ENCODE measurements at places on chromosomes 16 and 17.

DNA sequence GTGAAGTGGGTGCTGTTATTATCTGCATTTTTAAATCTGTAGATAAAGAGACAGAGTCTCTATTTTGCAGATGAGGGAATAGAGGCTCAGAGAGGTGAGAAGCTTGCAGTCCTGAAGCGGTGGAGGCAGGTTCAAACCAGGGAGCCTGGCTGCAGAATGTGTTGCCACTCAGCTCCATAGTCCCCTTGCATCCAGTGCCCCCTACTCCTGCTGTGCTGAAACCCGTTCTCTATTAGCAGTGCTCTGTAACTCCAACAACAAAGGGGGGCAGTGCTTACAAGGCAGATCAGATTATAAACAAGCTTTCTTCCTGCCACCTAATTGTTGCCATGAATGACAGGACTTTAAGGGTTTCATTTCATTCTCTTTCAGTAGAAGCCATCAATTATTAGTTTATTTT lies 118.1 kb upstream of the CACNG3 start:
- no peak for DNase-seq

DNA sequence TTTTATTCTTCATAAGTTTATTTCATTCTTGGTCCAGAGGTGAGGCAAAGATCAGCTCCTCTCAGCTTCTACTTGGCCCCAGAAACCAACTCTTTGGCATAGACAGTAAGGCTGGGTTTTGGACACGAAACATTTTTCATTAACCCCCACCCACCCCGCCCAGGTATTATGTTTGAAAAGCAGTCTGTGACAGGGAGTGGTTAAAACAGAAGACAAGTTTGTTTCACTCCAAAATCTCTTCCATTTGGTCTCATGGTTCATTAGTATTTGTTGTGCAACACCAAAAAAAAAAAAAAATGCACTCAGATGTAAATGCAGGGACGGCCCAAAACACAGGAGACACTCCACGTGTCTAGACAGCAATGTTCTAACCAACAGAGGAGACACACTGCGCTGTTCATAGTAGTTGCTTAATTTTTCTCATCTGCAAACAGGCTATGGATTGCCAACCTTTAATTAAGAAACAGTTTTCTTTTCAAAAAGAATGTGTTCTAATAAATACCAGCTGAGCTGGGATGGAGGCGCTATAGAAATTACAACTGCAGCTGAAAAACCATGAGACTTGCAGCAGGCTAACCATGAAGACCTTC lies 39.8 kb upstream of the MMP2 start:
- DNase-seq = no peak

DNA sequence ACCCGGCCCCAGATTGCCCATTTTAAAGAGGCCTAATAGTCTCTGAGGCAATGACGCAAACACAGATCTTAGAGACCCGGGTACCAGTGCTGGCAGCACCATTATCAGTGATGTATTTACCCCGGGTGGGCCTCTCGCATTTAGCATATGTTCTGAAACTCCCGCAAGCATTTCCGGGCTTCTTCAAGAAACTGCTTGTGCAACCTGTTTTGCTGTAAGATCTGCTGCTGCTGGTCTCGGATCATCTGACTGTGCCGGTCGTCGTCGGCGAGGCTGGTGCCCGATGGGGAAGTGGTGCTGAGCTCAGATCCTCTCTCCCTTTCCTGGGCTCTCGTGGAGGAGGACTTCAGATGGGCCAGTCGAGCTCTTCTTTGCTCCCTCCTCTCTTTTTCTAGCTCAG lies 12.5 kb downstream of the CEP295NL start:
- DNase-seq = peak; percentile 82

GRCh38 chr17:45040459-45040858 lies 11.0 kb downstream of the DCAKD start:
- no peak for DNase-seq

DNA sequence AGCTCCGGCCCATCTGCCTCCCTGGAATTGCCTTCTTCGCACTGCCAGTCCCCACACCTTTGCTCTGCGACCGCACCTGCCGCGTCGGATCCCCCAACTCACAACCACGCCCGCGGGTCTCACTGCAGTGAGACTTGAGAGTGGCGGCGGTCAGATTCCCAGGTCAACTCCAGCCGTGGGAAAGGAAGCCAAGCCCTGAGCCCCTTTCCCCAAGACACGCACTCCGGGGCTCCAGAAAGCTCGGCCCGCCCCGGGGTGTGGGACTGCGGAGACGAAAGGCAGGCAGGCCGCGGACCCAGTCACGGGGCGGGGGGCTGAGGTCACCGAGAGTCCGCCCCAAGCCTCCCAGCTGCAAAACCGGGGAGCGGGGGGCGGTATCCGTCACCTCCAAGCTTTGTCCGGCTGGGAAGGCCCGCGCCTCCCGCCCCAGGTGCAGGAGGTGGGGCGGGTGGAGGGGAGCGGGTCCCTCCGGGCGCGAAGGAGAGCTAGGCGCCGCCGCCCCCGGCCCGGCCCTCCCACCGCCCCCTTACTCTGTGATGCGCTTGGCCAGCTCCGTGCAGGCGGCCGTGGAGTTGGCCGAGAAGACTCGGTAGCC lies 615 bp downstream of the PRPSAP1 start:
- DNase-seq = peak; percentile 13

GRCh38 chr17:50913120-50913519 lies 47.0 kb upstream of the TOB1 start:
- DNase-seq = no peak

DNA sequence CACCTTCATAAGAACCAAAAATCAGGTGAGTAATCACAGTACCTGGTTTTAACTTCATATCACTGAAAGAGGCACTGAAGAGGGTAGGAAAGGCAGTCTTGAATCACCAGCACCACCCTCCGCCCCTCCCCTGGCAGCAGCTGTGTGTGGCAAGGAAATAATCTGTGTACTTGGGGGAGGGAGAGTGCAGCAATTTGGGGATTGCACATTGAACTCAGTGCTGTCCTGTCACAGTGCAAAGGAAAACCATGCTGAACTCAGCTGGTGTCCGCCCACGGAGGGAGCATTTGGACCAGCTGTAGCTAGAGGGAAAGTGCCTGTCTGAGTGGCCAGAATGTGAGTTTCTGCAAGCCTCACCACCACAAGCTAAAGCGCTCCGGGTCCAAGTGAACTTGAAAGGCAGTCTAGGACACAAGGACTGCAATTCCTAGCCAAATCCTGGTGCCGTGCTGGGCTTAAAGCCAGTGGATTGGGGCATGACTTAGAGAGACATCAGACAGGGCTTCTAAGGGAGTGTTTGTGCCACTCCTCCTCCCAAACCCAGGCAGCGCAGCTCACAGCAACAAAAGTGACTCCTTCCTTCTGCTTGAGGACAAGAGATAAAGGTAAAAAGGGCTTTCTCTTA lies 39.7 kb upstream of the ALDH3A1 start:
- DNase-seq = peak; percentile 50

DNA sequence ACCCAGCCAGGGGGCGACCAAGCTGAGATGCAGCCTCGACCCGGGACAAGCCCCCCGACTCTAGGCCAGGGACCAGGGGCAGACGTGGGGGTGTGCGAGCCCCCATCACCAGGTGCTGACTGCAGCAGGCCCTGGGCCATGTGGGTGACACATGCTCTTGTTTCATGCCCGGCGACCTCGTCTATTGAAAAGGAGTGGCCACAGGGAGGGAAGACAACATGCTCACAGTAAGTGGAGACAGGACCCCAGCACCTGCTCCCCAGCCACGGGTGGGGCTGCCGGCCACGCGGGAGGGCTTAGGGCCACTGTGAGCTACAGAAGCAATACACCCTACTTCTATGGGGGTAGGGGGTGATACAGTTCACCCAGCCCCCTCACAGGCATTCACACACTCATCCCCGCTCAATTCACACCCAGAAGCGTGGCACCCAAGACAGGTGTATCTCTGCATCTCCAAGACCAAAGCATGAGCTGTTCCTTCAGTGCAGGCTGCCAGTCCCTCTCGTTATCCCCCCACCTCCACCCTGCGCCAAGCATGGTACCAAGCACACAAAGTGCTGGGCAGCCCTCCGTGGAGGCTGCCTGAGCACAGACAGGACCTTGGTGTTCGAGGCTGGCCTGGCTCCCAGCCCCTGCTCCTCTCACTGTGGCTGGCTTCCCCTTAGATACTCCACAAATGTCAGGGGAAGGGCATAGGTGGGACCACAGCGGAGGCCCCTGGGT lies 13.6 kb downstream of the VASN start:
- DNase-seq = no peak

GRCh38 chr17:29378500-29378899 lies 11.7 kb upstream of the TAOK1 start:
- DNase-seq = no peak

- DNase-seq = no peak
These were observed 4.5 kb downstream of the NUP93 start for GRCh38 chr16:56734429-56734828.

GRCh38 chr16:69893106-69893505 lies 58.0 kb upstream of the CLEC18A start:
- DNase-seq = no peak

GRCh38 chr17:74795327-74796020 lies 19.3 kb upstream of the NAT9 start:
- DNase-seq = no peak

GRCh38 chr17:39618246-39618913 lies 8.4 kb upstream of the PPP1R1B start:
- DNase-seq = no peak

GRCh38 chr16:89018282-89019158 lies 41.5 kb upstream of the CBFA2T3 start:
- DNase-seq = no peak

DNA sequence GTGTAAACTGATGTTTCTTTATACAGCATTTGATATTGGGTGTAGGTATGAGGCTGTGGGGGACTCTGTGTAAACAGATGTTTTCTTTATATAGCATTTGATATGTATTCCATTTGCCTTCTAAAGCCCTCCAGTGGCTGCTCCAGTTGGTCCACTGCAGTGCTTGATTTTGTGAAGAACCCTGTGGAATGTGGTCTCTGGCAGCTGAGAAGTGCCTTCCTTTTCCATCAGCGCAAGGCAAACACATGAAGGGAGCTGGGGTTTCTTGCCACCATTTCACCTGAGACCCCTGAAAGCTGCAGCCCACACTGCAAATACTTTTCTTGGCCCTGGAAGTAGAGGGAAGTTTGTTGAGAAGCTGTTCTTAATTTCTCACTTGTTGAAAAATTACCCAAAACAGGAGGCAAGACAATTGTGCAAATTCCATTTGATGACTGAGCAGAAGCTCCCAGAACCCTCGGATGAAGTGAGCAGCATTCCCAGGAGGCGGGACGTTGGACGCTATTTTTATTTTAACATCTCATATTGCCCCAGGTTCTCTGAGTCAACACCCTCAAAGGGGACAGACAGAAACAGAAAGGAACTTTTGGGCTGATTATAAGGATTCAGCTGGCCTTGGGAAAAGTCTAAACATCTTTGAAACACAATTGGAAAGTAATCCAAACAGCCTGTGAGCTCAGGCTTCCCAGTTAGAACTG lies 158.5 kb upstream of the RPH3AL start:
- no peak for DNase-seq

DNA sequence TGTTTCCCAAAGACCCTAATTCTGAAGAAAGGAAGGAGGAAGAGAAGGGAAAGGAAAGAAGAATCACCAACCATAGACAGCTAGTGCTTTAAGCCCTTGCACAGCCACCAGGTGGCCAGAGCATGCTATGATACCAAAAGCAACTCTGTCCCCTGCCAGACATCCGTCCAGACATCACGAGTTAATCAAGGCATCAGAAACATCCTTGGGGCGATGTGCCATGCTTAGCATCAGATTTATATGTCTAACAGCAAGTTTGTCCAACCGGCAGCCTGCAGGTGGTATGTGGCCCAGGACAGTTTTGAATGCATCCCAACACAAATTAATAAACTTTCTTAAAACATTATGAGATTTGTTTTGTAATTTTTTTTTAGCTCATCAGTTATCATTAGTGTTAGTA lies 2.9 kb upstream of the CRYBA1 start:
- DNase-seq = peak; percentile 22

Measured in activated naive CD4-positive, alpha-beta T cell treated with anti-CD3 and anti-CD28 coated beads for 36 hours (primary cell).